ENCODE measurements at places on chromosomes 11 and 22.

GRCh38 chr11:29200791-29201562 is 815.9 kb downstream of the KCNA4 start:
- DNase-seq, result no peak
- no peaks in the 10 kb centered on the region for H3K36me3 ChIP-seq
- H3K4me1 ChIP-seq, result peaks cover 25% of the 10 kb centered on the region
- H3K27ac ChIP-seq, result no peak overlapping the region
- H3K27me3 ChIP-seq, result no peaks in the 10 kb centered on the region

DNA sequence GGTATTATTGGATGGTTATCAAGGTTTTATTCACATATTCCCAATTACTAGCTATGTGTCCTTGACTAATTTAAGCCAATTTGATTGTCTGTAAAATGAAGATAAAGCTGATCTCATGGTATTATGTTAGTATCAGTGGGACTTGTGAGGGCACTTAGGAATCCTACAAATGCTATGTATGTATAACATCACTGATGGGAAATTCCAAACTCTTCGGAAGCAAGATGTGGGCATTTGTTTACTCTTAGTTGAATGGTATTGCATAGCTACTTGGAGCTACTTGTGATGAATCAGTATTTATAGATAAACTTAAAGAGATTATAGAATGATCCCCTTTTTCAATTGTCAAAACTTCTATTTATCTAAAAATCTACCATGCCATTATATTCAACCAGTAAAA is 239.9 kb downstream of the CNTN5 start:
- H3K4me1 ChIP-seq, result no peaks in the 10 kb centered on the region
- H3K27ac ChIP-seq, result no peak overlapping the region
- no peaks in the 10 kb centered on the region for H3K27me3 ChIP-seq
- no peak for DNase-seq

DNA sequence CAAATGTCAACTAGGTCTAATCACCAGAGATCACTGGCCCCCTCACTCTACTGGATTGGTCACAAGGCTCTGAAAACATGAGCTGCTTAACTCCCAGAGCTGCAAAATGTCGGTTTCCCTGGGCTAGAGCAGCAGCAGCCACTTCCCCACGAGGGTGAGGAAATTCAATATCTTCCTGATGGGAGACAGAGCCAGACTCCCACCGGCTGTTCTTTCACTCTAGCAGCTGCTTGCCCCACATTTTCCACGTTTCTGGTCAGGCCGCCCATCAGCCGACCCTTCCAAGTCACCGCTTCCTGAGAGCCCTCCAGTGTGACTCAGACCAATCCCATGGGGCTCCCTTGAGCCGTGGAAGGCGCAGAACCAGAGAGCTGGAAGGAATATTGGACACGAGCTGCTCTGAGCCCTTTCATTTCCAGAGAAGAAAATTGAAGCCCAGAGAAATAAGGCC is 227.0 kb downstream of the ADAMTS15 start:
- H3K4me1 ChIP-seq, result peaks cover 68% of the 10 kb centered on the region
- peak overlapping the region; percentile 66 for H3K4me3 ChIP-seq
- H3K27ac ChIP-seq, result peak overlapping the region; percentile 87

DNA sequence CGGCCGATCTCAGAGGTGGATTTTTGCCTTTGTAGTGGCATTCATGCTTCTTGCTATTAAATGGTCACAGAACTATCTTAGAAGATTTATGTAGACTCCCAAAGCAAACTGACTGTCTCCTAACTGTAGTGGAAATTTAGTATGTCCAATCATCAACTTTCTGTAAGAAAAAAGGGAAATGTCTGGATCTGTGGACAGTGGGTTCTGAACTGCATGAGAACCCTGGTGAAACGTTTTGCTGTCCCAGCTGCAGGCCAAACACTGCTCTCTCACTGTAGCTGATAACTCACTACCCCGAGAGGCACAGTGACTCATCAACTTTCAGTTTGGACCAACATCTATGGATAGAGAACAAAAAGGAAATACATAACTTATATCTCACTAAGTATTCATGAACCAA is 387.1 kb downstream of the SOX6 start:
- H3K27me3 ChIP-seq, result no peaks in the 10 kb centered on the region
- H3K27ac ChIP-seq, result peak overlapping the region; percentile 93
- peak; percentile 67 for DNase-seq

GRCh38 chr11:69041516-69041915 is 7.2 kb upstream of the TPCN2 start:
- H3K27ac ChIP-seq, result peak overlapping the region; percentile 77
- H3K4me3 ChIP-seq, result no peak overlapping the region
- no peaks in the 10 kb centered on the region for H3K27me3 ChIP-seq
- H3K36me3 ChIP-seq, result peaks cover 8% of the 10 kb centered on the region

- peaks cover 46% of the 10 kb centered on the region for H3K4me1 ChIP-seq
- H3K36me3 ChIP-seq, result peaks cover 43% of the 10 kb centered on the region
- H3K4me3 ChIP-seq, result peak overlapping the region; percentile 97
- DNase-seq, result no peak
- peaks cover 18% of the 10 kb centered on the region for H3K27me3 ChIP-seq
Observed at GRCh38 chr11:62854013-62854824, 14.8 kb upstream of the WDR74 start.

DNA sequence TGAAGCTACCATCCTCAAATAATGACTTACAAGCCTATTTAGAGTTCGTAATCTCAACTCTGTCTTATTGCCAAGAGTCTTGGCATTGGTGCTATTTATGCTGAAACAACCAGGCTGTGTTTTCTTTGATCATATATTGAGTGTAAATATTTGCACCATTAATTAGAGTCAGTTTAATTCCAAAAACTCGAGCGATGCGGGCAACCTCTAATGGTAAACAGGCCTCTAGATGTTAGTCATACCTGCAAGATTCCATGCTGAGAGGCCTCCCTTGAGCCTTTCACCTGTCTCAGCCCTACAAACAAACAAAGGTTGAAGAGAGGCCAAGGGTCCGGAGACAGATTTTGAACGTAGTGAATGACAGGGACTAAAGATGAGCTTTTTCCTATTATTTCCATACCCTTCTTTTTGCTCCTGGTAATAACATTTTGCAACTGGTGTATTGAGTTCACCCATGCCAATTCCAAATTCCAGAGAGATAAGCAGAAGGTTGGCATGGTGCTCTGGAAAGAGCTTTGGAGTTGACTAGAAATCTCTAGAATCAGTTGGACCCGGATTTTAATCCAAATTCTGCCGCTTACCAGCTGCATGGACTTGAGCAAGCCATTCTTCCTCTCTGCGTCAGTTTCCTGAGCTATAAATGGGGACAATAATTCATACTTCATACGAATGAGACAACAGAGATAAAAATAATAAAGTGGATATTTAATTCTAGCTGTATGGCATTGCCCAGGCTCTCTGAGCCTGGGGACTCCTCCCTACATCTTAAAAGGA is 99.1 kb upstream of the ANO1 start:
- no peak for DNase-seq
- H3K27ac ChIP-seq, result no peak overlapping the region
- H3K4me1 ChIP-seq, result no peaks in the 10 kb centered on the region
- H3K4me3 ChIP-seq, result no peak overlapping the region

- H3K27ac ChIP-seq, result no peak overlapping the region
- no peaks in the 10 kb centered on the region for H3K27me3 ChIP-seq
- peaks cover 9% of the 10 kb centered on the region for H3K36me3 ChIP-seq
- no peak overlapping the region for H3K4me3 ChIP-seq
Observed at GRCh38 chr11:6962673-6963072, 36.4 kb downstream of the ZNF215 start.

- H3K4me3 ChIP-seq, result no peak overlapping the region
- DNase-seq, result no peak
- H3K27ac ChIP-seq, result no peak overlapping the region
- peaks cover 12% of the 10 kb centered on the region for H3K4me1 ChIP-seq
Observed at GRCh38 chr22:37284805-37285355, 2.6 kb downstream of the CYTH4 start.

GRCh38 chr11:132258875-132259274 is 888.5 kb downstream of the NTM start:
- no peak overlapping the region for H3K27ac ChIP-seq
- DNase-seq, result peak; percentile 12
- peaks cover 32% of the 10 kb centered on the region for H3K4me1 ChIP-seq

- H3K36me3 ChIP-seq, result no peaks in the 10 kb centered on the region
- no peaks in the 10 kb centered on the region for H3K4me1 ChIP-seq
- H3K27me3 ChIP-seq, result peaks cover 29% of the 10 kb centered on the region
- DNase-seq, result no peak
- H3K4me3 ChIP-seq, result no peak overlapping the region
- H3K27ac ChIP-seq, result no peak overlapping the region
Observed at GRCh38 chr22:29167032-29167911, 38.4 kb upstream of the EMID1 start.
